ENCODE measurements at places on chromosomes 4 and X.

DNA sequence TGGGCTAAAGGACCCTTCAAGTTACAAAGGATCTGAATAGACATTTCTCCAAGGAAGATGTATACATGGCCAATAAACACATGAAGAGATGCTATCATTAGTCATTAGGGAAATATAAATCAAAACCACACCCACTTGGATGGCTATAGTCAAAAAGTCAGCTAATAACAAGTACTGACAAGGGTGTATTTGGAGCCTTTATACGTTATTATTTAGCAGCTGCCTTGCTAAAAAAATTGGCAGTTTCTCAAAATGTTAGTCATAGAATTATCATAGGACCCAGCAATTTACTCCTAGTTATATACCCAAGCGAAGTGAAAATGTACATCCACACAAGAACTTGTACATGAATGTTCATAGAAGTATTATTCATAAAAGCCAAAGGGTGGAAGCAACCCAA lies 112.7 kb upstream of the DUSP21 start:
- no peaks in the 10 kb centered on the region for H3K36me3 ChIP-seq
- no peak overlapping the region for H3K27ac ChIP-seq
- no peak for DNase-seq
- no peaks in the 10 kb centered on the region for H3K27me3 ChIP-seq
- no peaks in the 10 kb centered on the region for H3K4me1 ChIP-seq

- H3K27ac ChIP-seq, result no peak overlapping the region
- DNase-seq, result no peak
- no peaks in the 10 kb centered on the region for H3K27me3 ChIP-seq
- no peaks in the 10 kb centered on the region for H3K36me3 ChIP-seq
- no peaks in the 10 kb centered on the region for H3K4me1 ChIP-seq
Measured at GRCh38 chrX:129786210-129786651, 6.5 kb downstream of the SASH3 start.

GRCh38 chr4:186557061-186557460 lies 1.7 kb upstream of the MTNR1A start:
- DNase-seq, result no peak
- H3K4me1 ChIP-seq, result no peaks in the 10 kb centered on the region
- no peaks in the 10 kb centered on the region for H3K27me3 ChIP-seq
- no peak overlapping the region for H3K4me3 ChIP-seq
- H3K36me3 ChIP-seq, result no peaks in the 10 kb centered on the region

DNA sequence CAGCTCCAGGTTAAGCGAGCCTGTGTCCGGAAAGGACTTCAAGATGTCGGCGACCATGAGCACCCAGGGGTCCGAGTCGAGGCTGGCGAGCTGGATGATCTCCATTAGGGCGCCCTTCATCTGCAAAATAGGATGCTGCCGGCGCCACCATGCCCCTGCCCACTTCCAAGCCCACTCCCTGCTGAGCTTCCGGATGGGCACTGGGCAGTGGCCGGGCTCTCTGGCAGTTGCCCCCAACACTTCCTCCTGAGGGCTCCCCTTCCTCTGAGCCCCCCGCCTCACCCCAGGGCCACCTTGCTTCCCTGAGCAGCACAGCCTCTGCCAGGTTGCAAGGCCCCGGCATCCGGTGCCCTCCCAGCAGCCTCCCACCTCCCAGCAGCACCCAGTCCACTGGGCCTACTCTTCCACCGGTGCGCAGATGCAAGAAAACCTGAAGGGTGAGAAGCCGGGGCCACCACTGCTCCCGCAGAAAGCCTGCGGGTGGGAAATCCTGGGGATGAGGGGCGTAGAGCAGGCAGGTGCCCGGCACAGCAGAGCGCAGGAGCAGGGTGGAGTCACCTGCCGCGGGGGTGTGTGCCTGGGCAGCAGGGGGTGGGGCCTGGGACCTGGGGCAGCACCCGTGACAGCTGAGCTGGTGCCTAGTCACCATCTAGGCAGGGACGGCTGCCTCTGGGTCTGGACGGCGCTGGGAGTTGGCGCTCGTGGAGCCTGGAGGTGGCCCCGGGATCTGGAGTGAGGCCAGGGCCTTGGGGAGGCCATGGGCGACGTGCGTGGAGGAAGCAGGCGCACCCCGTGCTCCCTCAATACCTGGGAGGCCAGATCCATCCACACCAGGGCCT lies 17.0 kb downstream of the NELFA start:
- DNase-seq, result peak; percentile 71
- no peak overlapping the region for H3K4me3 ChIP-seq
- H3K36me3 ChIP-seq, result peaks cover 48% of the 10 kb centered on the region
- no peak overlapping the region for H3K27ac ChIP-seq

DNA sequence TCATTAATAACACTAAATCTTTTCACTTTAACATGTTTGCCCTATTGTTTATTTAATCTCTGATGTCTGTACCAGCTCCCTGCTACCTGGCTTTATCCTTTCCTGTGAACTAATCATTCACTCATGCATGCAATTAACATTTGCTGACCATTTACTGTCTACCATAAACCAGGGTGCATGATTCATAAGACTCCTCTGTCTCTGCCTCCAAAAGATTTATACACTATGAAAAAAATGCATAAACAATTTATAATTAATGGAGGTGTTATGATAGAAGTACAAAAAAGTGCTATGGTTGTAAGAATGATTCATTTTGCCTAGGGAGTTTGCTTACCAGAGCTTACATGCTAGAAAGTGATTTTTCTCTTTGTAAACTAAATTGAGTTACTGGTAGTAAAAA lies 24.5 kb upstream of the CPEB2 start:
- H3K4me3 ChIP-seq, result no peak overlapping the region
- no peaks in the 10 kb centered on the region for H3K4me1 ChIP-seq
- H3K36me3 ChIP-seq, result no peaks in the 10 kb centered on the region

- H3K27ac ChIP-seq, result no peak overlapping the region
- no peak for DNase-seq
- H3K27me3 ChIP-seq, result no peaks in the 10 kb centered on the region
- H3K36me3 ChIP-seq, result no peaks in the 10 kb centered on the region
Measured at GRCh38 chr4:41728573-41728913, 20.0 kb downstream of the PHOX2B start.
